Stimulated activated CD8-positive, alpha-beta memory T cell treated with anti-CD3 and anti-CD28 coated beads, Interleukin-7, amount 100 ng/mL, for 4 hours (primary cell): ENCODE measurements at places on chromosomes 7 and 10.

GRCh38 chr10:35916791-35917190 is 274.7 kb upstream of the FZD8 start:
- DNase-seq: no peak

- no peak for DNase-seq
Measured at GRCh38 chr7:123067814-123068213, 72.3 kb upstream of the TAS2R16 start.

- no peak for DNase-seq
Measured at GRCh38 chr7:156185076-156185475, 372.8 kb upstream of the SHH start.

GRCh38 chr10:44425466-44425865 is 40.6 kb upstream of the CXCL12 start:
- no peak for DNase-seq

- DNase-seq: no peak
Measured at GRCh38 chr7:2276107-2276506, 34.1 kb downstream of the NUDT1 start.

GRCh38 chr10:13492493-13493180 is 36.2 kb downstream of the BEND7 start:
- no peak for DNase-seq

GRCh38 chr7:151377406-151377805 is 32.4 kb downstream of the WDR86 start:
- no peak for DNase-seq

- no peak for DNase-seq
Measured at GRCh38 chr10:3402187-3402751, 229.7 kb upstream of the PITRM1 start.

GRCh38 chr10:106980495-106981451 is 183.7 kb downstream of the SORCS1 start:
- no peak for DNase-seq

DNA sequence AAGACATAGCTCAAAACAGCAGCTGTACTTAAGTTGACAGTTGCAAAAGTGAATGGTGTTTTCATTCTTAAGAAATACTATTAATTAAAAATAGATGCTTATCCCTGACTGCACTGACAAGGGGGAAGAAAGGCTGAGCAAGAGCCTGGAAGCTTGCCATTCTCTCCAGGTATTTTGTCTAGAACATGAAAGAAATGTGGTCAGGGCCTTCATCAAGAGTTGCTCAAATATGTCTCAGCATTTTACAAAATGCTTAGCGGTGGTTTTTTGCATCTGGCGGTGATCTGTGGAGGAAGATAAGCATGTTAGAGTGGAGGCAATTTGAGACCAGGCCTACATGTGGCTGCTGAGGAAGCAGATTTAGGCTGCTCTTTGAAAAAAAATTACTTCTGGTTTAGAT is 46.4 kb upstream of the CC2D2B start:
- no peak for DNase-seq

DNA sequence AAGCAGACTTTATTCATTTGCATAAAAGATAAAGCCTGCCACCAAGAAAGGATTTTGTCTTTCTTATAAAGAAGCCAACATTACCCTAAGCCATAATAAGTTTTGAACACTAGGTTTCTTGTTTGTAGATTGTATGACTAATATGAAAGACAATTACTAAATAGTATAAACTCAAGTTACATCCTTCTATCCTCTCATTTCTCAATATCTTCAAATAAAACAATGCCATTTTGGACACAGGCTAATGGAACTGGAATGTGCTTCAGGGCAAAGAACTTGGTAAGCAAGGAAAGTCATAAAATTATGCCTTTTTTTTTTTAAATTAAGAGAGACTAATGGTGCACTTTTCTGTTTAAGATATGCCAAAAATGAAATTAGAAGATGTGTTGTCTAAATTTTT is 137.7 kb downstream of the DKK1 start:
- no peak for DNase-seq

GRCh38 chr7:48634116-48634632 is 290.2 kb upstream of the CDC14C start:
- DNase-seq: no peak

DNA sequence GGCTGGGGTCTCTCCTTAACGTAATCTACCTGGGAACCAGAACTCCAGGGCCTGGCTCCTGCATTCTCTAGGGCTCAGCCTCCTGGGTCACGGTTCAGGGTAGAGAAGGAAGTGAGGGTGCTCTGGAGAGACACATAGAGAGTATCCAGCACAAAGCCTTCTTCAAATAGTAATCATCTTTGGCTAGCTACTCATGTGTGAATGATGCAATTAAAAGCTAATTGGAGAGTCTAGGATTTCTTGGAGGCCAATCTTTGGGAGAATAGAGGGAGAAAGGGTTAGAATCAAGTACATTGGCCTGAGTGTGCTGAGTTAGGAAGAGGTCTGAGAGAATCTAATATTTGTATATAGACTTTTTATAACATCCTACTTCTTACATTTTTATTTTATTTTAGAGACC is 24.0 kb upstream of the MALRD1 start:
- DNase-seq: no peak

DNA sequence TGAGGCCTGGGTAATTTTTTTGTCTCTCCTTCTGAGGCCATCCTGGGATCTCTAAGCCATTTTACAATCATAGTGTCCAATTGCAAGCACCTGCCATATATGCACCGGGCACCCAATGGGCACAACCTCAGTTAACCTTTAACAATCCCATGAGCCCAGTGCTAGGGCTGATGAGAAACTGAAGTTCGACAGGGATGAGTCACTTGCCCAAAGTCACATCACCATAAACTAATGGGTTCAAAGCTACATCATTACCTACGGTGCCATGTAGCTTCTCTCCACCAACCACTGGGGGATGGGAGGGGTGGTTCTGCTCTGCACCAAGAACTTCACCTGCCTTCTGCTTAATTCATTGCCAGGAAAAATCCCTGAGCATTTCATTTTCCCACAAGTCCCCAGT is 95.8 kb upstream of the ZNF716 start:
- DNase-seq: no peak

- no peak for DNase-seq
Measured at GRCh38 chr7:70356085-70356786, 758.0 kb downstream of the AUTS2 start.

- no peak for DNase-seq
Measured at GRCh38 chr10:121484401-121484800, 113.8 kb downstream of the FGFR2 start.

- DNase-seq: no peak
Measured at GRCh38 chr10:70293169-70293843, 9.5 kb upstream of the NPFFR1 start.

DNA sequence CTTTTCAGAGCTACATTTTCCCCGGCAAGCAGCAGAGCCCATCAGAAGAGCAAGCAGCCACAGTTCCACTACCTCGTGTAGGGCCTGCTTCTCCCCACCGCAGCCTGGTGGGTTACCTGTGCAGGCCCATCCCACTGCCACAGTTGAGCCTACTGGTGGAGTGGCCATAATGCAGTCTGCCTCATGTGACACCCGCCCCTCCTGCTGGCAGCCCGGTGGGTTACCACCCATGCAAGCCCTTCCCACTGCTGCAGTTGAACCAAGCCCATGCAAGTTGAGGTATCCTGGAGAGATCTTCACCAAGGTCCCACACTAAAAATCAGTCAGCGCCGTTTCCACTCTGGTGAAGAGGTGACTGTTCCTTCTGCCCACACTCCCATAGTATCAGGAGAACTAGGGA is 32.1 kb upstream of the CNNM1 start:
- DNase-seq: no peak

DNA sequence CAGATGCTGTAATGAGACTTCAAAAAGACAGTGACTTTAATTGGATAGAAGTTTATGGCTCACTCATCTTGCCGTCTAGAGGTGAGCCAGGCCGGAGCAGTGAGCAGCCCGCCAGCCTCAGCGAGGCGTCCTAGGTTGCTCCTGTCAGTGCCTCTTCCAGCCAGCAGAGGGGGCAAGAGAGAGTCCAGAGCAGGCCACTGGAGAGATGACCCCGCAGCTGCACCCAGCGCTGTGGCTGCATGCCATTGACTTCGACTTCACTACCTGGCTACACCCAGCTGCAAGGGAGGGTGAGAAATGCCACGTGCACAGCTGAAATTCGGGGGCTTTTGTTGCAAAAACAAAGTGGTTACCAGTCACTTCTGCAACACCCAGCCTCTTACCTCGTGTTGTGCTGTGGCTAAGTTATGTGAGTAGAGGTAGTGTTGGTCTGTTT is 26.5 kb downstream of the NUB1 start:
- peak; percentile 51 for DNase-seq

DNA sequence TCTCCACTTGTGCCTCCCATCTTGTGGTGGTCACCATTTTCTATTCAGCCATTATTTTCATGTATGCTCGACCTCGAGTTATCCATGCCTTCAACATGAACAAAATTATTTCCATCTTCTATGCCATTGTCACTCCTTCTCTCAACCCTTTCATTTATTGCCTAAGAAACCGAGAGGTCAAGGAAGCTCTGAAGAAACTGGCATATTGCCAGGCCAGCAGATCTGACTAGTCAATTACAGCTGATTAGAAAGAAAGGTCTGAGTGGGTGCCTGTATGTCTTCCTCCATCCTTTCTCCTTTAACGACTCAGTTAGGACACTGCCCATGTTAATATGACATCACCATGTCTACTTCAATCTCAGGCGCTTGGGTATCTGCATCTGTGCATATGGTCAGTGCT is 4.6 kb downstream of the OR6B1 start:
- no peak for DNase-seq

DNA sequence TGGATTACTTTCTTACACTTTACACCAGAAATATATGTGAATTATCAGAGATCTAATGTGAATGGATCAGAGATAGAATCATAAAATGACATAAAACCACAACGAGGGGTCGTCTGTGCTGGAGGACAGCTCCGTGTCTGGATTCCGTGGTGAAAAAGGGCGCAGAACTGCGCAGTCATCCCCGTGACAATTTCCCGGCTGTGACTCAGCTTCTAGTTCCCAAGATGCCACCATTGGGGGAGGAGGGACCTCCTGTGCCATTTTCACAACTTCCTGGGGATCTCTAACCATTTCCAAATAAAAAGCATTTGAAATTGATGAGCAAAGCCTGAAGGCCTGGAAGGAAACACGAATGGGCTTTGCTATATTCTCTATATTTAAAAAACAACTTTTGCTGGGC is 72.1 kb downstream of the PDGFA start:
- no peak for DNase-seq

DNA sequence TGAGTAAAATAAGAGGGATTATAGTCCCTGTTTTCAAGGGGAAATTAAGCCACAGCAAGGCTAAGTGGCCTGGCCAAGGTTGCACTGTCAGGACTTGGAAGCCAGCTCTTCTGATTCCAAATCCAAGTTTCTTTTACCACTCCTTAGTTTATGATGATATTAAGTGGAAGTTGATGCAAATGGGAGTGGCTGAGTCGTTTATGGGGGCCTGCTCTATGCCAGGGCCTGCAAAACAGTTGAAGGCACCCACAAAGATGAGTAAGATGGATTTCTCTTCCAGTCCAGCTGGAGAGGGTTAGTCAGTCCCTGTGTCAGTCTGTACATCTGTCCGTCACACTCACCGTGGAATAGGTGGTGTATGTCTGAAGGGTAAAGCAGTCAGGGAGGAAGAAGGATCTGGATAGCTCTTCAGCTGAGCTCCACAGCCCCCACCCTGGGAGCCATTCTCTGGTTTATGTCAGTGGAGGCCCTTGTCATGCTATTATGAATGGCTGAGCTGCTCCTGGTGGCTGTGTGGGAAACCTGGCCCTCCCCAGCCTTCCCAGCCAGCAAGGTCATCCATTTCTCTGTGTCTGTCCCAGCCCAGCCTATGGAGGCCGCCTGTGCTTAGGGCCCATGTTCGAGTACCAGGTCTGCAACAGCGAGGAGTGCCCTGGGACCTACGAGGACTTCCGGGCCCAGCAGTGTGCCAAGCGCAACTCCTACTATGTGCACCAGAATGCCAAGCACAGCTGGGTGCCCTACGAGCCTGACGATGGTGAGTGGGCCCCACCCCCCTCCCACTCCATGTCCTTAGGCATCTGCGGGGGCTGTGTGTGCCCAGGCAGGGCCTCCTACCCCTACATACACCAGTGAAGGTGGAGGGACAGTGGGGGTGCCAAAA is 44.5 kb downstream of the TBATA start:
- DNase-seq: no peak

GRCh38 chr10:125661941-125662515 is 20.9 kb downstream of the TEX36 start:
- DNase-seq: no peak

GRCh38 chr10:5467634-5468255 is 31.6 kb downstream of the CALML5 start:
- no peak for DNase-seq

DNA sequence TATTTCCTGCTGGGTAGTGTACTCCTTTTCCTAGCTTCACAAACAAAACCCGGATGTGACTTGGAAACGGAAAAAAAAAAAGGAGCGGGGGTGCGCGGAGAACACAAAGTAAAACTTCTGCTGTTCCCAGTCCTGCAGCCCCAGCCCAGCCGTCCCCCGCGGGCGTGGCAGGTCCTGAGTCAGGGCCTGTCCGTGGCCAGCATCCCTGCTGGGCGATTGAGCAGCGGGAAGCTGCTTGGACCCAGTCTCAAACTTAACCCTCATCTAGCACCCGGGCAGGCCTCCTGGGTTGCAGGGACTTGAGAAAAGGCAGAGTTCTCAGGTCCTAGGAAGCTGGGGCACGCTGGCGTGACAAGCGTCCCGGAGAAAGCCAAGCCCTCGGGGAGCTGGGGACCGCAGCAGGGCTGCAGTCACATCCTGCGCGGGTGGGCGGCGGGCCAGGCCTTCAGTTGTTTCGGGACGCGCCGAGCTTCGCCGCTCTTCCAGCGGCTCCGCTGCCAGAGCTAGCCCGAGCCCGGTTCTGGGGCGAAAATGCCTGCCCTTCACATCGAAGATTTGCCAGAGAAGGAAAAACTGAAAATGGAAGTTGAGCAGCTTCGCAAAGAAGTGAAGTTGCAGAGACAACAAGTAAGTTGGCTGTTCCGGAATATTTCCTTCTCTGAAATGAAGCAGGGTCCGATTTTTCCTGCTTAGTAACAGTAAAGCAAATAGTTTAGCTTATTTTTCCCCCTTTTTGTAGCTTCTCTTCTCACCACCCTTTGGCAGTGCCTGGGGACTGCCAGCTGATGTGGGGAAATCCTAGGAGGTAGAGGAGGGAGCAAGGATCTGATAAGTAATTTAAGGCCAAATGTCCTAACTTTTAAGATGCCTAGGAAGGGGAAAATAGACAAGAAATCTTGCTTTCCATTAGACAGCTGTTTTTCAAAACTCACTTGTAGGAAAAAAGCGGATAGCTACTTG is at the start of gene GNG11:
TSS of gene GNG11 (plus strand) at position 129 of the 960 bp plus-strand sequence. CDS start at position 532, 403 bp downstream.
- peak; percentile 2 for DNase-seq

DNA sequence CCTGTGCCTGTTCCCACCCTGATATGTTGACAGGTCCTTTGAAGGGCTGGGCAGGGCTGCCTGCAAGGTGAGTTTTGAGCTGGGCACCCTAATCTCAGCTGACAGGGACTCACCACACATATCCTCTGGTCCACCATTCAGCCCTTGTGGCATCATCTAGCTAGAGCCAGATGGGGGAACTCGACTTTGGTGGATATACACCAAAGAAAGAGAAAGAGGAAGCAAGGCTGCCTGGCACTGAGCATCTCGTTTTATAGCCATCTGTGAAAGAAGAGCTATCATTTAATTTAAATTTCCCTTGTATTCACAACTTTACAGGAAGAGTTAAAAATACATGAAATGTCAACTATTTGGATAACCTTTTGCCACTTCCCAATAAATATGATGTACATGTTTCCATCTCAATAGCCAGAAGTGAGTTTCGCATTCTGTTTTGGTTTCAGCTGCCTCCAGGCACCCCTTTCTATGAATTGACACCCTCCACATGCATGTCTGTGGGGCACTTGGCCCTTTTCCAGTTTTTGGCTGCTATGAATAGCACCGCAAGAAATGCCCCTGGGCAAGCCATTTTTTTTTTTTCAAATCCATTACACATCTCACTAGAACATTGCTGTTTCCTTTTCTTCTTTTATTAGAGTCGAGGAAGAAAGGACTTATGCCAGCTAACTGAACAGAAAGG is 22.9 kb upstream of the GRB10 start:
- DNase-seq: no peak
